ENCODE measurements at places on chromosomes 7 and 10. TPM values are rescaled to one million over a fixed set of nuclear protein-coding genes. Genes with fewer than 3 reads are reported as not detected.

DNA sequence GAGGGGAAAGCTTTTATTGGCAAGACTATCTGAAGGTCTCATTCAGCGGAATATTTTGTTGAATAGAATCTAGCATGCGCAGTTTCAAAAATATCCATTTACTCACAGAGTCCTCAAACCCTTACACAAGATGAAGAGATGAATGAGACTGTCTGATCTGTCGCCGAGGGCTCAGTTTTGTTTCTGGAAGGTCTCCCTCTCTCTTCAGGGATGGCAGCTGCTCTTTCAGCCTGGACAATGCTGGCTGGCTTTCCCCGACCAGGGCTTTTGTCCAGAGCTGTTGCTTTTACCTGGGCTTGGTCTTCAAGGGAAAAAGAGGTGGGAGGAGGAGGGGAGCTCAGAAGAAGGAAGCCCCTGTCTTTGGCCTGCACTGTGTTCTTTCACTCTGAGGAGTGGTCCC, 81.9 kb upstream of the BTBD16 start:
- no peaks in the 10 kb centered on the region for H3K36me3 ChIP-seq
- no peaks in the 10 kb centered on the region for H3K27me3 ChIP-seq
- no peak for DNase-seq
- H3K4me3 ChIP-seq, result no peak overlapping the region
- H3K27ac ChIP-seq, result peak overlapping the region; percentile 30

GRCh38 chr7:13057462-13058200, 370.2 kb downstream of the ARL4A start:
- H3K27ac ChIP-seq, result peak overlapping the region; percentile 12
- no peaks in the 10 kb centered on the region for H3K27me3 ChIP-seq
- H3K4me1 ChIP-seq, result no peaks in the 10 kb centered on the region
- H3K4me3 ChIP-seq, result no peak overlapping the region
- no peaks in the 10 kb centered on the region for H3K36me3 ChIP-seq

GRCh38 chr7:93948106-93948505, 26.6 kb downstream of the GNG11 start:
- no peaks in the 10 kb centered on the region for H3K36me3 ChIP-seq
- no peak overlapping the region for H3K4me3 ChIP-seq
- no peaks in the 10 kb centered on the region for H3K27me3 ChIP-seq
- H3K27ac ChIP-seq, result no peak overlapping the region
- no peaks in the 10 kb centered on the region for H3K4me1 ChIP-seq

Gene NPSR1
- not detected for total RNA-seq

Gene OR2A5
- total RNA-seq, result not detected

Gene ZDHHC4
- total RNA-seq, result 83.4 TPM

Gene FGF8
- total RNA-seq, result 2.4 TPM

DNA sequence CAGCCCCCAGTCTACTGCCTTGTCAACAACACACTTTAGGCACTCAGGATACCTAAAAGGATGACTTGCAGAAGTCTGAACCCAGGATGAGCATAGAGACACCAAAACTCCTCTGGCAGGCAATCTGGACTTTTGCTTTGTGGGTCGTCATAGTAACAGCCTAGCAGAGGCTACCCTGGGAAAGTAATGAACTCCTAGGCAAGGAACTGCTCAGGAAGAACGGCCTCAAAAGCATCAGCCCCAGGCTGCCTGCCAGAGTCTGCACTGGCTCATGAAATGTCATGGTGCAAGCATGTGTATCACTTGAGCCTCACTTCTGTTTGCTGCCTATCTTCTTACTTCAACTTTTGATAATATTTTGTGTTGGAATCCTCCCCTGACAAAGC, 715.1 kb downstream of the GRID1 start:
- DNase-seq, result no peak
- no peaks in the 10 kb centered on the region for H3K36me3 ChIP-seq
- H3K4me1 ChIP-seq, result peaks cover 7% of the 10 kb centered on the region
- H3K27me3 ChIP-seq, result peaks cover 25% of the 10 kb centered on the region
- no peak overlapping the region for H3K27ac ChIP-seq

Gene VSTM4
- total RNA-seq, result 0.40 TPM

Gene ZNF239
- total RNA-seq, result 12.3 TPM

Gene GSTO2
- 9.6 TPM for total RNA-seq

GRCh38 chr10:107474650-107475049, 310.1 kb upstream of the SORCS1 start:
- no peak for DNase-seq
- no peaks in the 10 kb centered on the region for H3K27me3 ChIP-seq

DNA sequence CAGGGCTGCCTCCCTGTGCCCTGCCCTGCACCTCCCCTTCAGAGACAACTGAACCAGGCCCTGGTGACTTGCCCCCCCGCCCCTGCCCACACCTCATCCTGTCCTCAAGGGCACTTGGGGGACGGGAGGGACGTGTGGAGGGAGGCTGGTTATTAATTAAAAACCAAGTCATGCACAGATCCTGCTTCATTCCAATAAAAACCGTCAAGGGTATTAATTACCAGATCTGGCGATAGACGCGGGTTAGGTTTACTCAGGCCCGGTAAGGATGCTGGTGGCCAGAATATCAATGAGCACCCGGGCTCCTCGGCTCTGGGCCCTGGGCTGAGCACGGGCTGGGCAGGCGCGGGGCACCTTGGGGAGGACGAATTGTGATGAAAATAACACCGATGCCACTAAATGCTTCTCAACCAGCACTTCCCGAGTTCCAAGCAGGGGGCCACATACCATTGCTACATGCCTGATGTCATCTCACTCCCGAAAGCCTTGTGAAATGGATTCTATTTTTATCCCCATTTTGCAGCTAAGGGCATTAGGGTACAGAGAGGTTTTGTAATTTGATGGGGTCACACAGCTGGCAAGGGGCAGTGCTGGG, 24.5 kb upstream of the GTF2IRD1 start:
- H3K27ac ChIP-seq, result no peak overlapping the region
- no peaks in the 10 kb centered on the region for H3K27me3 ChIP-seq
- H3K4me1 ChIP-seq, result no peaks in the 10 kb centered on the region
- H3K36me3 ChIP-seq, result no peaks in the 10 kb centered on the region
- DNase-seq, result no peak

DNA sequence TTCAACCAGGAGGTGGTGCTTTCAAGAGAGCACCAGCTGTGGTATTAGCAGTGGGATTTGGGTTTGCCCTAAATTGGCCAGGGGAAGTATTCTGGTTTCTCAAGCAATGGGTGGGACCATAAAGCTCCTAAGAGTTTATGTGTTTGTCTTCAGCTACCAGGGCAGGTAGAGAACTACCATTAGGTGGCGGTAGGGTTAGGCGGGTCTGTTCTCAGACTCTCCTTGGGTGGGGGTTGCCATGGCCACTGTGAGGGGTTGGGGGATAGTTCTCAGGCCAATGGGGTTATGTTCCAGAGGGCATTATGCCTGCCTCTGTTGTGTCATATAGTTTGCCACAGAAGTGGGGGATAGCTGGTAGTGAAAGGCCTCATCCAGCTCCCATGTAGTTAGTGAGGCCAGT, 47.7 kb upstream of the BICC1 start:
- no peak overlapping the region for H3K4me3 ChIP-seq
- peaks cover 15% of the 10 kb centered on the region for H3K27me3 ChIP-seq
- H3K4me1 ChIP-seq, result peaks cover 25% of the 10 kb centered on the region
- DNase-seq, result no peak

Gene CPXM2
- total RNA-seq, result 0.18 TPM

Gene AGR3
- 5.8 TPM for total RNA-seq

DNA sequence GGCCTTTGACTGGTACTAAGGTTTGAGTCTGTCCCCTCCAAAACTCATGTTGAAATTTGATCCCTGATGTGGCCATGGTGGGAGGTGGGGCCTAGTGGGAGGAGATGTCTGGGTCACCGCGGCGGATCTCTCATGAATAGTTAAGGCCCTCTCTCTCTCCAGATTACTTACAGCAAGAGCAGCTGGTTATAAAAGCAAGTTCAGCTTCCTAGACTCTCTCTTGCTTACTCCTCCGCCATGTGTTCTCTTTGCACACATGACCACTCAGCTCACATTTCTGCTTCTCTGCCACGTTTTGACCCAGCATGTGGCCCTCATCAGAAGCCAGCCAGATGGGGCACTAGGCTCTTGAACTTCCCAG, 29.9 kb upstream of the ZMIZ1 start:
- peaks cover 16% of the 10 kb centered on the region for H3K4me1 ChIP-seq
- H3K27ac ChIP-seq, result peak overlapping the region; percentile 53
- H3K4me3 ChIP-seq, result no peak overlapping the region
- no peak for DNase-seq
- peaks cover 15% of the 10 kb centered on the region for H3K27me3 ChIP-seq

DNA sequence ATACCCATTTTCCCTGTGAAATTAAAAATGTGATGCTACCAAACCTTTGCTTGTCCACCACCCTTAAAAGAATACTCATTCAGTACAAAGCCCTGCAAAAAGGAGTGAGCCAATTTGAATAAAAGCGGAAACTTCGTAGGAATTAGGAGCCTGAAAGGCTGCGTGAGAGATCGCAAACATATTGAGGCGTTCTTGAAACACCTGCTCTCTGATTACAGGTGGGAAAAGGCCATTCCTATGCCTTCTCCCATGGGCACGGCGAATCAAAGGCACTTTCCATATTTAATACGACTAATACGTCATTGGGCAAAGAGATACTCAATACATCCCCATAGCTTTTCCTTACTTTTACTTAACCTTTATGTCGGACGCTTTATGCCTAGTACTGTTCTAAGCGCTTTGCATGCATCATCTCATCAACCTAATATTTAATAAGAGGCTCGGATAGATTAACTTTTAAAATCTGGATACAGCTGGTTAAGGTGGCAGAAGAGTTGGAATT, 30.9 kb upstream of the KMT2E start:
- H3K27ac ChIP-seq, result peak overlapping the region; percentile 99
- peaks cover 75% of the 10 kb centered on the region for H3K4me1 ChIP-seq
- no peaks in the 10 kb centered on the region for H3K27me3 ChIP-seq
- no peak for DNase-seq
- H3K36me3 ChIP-seq, result no peaks in the 10 kb centered on the region
- H3K4me3 ChIP-seq, result peak overlapping the region; percentile 93

Gene PON1
- 2.3 TPM for total RNA-seq

Gene NPFFR1
- total RNA-seq, result not detected

DNA sequence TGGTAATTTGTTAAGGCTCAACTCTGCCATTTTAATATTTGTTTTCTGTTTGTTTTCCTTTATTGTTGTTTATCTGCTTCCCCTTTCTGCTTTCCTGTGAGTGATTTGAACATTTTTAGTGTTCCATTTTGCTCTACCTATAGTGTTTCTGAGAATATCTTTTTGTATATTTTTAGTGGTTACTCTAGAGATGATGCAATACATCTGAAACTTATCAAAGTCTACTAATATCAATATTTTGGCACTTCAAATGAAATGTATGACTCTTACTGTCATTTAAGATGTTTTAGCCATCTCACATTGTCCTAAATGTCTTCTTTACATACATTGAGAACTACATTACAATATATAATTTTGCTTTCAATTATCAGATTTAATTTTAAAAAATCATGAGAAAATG, 98.9 kb downstream of the PLXDC2 start:
- no peaks in the 10 kb centered on the region for H3K27me3 ChIP-seq
- peaks cover 23% of the 10 kb centered on the region for H3K4me1 ChIP-seq
- no peak for DNase-seq
- H3K36me3 ChIP-seq, result peaks cover 2% of the 10 kb centered on the region
- H3K4me3 ChIP-seq, result no peak overlapping the region

DNA sequence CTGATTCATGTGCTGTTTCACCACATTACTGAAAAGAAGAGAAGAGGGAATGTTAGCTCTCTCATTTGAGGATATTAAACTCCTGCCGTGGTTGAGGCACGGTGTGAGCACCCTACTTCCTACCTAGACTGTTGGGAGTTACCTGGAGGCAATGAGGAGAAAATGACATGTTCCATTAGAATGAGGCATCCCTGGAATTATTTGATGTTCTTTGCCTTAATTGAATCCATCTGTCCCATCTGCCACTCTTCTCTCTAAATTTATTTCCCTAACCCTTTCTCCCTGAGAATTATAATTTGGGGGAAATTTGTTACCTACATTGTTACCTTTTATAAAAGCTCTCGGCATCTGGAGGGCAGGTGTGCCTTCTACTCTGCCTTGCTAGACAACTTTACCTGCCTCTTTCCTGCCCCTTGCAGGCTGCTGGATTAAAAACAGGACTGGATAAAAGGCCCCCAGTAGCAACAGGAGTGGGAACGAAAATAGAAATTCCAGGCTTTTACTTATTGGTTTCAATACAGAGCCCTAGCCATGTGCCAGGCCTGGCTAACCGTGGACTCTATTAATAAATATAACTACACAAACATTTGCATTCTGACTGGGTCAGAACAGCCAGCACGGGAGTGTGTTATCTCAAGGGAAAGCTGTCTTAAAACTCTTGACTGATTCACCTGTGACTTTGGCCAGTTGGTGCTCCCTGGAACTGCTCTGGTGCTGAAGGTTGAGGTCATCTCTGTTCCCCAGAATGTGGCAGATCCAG, 4.4 kb upstream of the ATXN7L1 start:
- no peaks in the 10 kb centered on the region for H3K36me3 ChIP-seq
- H3K27ac ChIP-seq, result no peak overlapping the region
- H3K4me3 ChIP-seq, result no peak overlapping the region
- no peak for DNase-seq
- peaks cover 34% of the 10 kb centered on the region for H3K27me3 ChIP-seq

GRCh38 chr7:147008530-147008929, 891.9 kb downstream of the CNTNAP2 start:
- no peak for DNase-seq
- peaks cover 16% of the 10 kb centered on the region for H3K4me1 ChIP-seq
- no peak overlapping the region for H3K4me3 ChIP-seq
- H3K27me3 ChIP-seq, result no peaks in the 10 kb centered on the region
- peak overlapping the region; percentile 72 for H3K27ac ChIP-seq

Gene FAM25C
- not detected for total RNA-seq

Gene ANXA8
- not detected for total RNA-seq

GRCh38 chr7:154879629-154880028, 123.3 kb downstream of the PAXIP1 start:
- H3K27ac ChIP-seq, result no peak overlapping the region
- no peak overlapping the region for H3K4me3 ChIP-seq
- no peaks in the 10 kb centered on the region for H3K36me3 ChIP-seq
- no peak for DNase-seq
- H3K27me3 ChIP-seq, result peaks cover 3% of the 10 kb centered on the region

DNA sequence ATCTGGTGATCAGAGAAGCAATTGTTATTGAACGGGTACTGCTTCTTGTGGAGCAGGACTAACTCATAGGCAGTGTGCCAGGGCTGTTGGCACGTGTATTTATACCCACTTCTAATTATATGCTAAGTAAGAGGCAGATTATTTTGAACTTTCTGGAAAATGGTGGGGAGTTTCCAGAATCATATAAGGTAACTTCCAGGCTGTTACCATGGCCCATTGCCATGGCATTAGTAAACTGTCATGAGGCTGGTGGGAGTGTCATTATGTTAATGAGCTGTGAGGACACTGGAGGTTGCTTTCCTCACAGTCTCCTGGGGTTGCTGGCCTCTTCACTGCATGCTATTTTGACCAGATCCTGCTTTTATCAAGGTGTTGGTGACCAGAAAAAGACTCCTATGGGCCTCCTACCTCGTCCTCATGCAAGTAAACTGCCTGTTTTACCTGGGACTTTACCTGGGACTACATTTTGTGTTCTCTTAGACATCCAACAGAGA, 122.6 kb downstream of the KCND2 start:
- no peak for DNase-seq
- no peaks in the 10 kb centered on the region for H3K36me3 ChIP-seq
- no peak overlapping the region for H3K4me3 ChIP-seq
- H3K27ac ChIP-seq, result no peak overlapping the region
- no peaks in the 10 kb centered on the region for H3K27me3 ChIP-seq

- peaks cover 2% of the 10 kb centered on the region for H3K4me1 ChIP-seq
- H3K27me3 ChIP-seq, result peaks cover 2% of the 10 kb centered on the region
- H3K36me3 ChIP-seq, result no peaks in the 10 kb centered on the region
These were observed at the start of gene CABCOCO1 for GRCh38 chr10:61662794-61663259. Gene CABCOCO1, plus strand, starts transcription at chr10:61662929. Its CDS starts 44 bp downstream, at chr10:61662973.

Gene TCF7L2
- 103 TPM for total RNA-seq

- DNase-seq, result no peak
- no peak overlapping the region for H3K27ac ChIP-seq
- H3K27me3 ChIP-seq, result peaks cover 84% of the 10 kb centered on the region
- peaks cover 1% of the 10 kb centered on the region for H3K4me1 ChIP-seq
- no peaks in the 10 kb centered on the region for H3K36me3 ChIP-seq
These were observed 834 bp downstream of the CDH23 start for GRCh38 chr10:71397296-71398212.

Measured in progenitor cell of endocrine pancreas (in vitro differentiated cells).